ENCODE measurements at places on chromosomes 7 and 10. TPM values are rescaled to one million over a fixed set of nuclear protein-coding genes. Genes with fewer than 3 reads are reported as not detected.
A peak's percentile ranks its signal among the peaks of the same experiment; 100 is the strongest.

- H3K27me3 ChIP-seq, result no peaks in the 10 kb centered on the region
- DNase-seq, result no peak
- H3K36me3 ChIP-seq, result peaks cover 63% of the 10 kb centered on the region
- H3K27ac ChIP-seq, result no peak overlapping the region
- no peaks in the 10 kb centered on the region for H3K4me1 ChIP-seq
Measured at GRCh38 chr7:30584965-30585364, 9.7 kb upstream of the GARS1 start.

GRCh38 chr7:4147926-4148620 is 534.0 kb upstream of the FOXK1 start:
- peaks cover 7% of the 10 kb centered on the region for H3K4me1 ChIP-seq
- no peak overlapping the region for H3K4me3 ChIP-seq
- no peak for DNase-seq
- peaks cover 5% of the 10 kb centered on the region for H3K27me3 ChIP-seq
- H3K27ac ChIP-seq, result no peak overlapping the region
- no peaks in the 10 kb centered on the region for H3K36me3 ChIP-seq

- no peak overlapping the region for H3K27ac ChIP-seq
- no peak overlapping the region for H3K4me3 ChIP-seq
- H3K36me3 ChIP-seq, result no peaks in the 10 kb centered on the region
- DNase-seq, result no peak
Measured at GRCh38 chr7:47738563-47739166, 156.8 kb upstream of the TNS3 start.

GRCh38 chr10:62633976-62634375 is 170.5 kb upstream of the ADO start:
- H3K36me3 ChIP-seq, result peaks cover 2% of the 10 kb centered on the region
- DNase-seq, result no peak
- peaks cover 28% of the 10 kb centered on the region for H3K4me1 ChIP-seq
- no peak overlapping the region for H3K27ac ChIP-seq
- H3K4me3 ChIP-seq, result no peak overlapping the region

- no peak for DNase-seq
- H3K4me1 ChIP-seq, result peaks cover 28% of the 10 kb centered on the region
- no peaks in the 10 kb centered on the region for H3K36me3 ChIP-seq
- H3K27ac ChIP-seq, result no peak overlapping the region
- H3K27me3 ChIP-seq, result no peaks in the 10 kb centered on the region
Measured at GRCh38 chr7:117017702-117018266, 64.5 kb downstream of the ST7 start.

DNA sequence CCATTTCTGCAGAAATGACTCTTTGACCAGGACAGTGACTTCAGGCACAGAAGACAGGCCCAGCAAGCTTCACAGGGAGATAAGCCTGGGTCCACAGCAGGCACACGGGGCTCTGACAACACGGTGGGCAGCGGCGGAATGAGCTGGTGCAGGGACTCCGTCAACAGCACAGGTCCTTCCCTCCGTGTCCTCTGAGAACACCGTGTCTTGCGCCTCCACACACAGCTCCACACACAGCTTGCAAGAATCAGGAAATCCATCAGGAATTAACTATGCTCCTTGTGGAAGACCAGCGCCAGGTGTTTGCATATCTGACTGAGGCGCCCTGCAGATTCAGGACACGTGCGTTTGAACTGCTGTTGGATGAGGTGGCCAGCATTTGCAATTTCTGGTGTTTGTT is 39.6 kb downstream of the TCERG1L start:
- no peak for DNase-seq
- H3K27me3 ChIP-seq, result no peaks in the 10 kb centered on the region
- no peaks in the 10 kb centered on the region for H3K4me1 ChIP-seq
- no peaks in the 10 kb centered on the region for H3K36me3 ChIP-seq

DNA sequence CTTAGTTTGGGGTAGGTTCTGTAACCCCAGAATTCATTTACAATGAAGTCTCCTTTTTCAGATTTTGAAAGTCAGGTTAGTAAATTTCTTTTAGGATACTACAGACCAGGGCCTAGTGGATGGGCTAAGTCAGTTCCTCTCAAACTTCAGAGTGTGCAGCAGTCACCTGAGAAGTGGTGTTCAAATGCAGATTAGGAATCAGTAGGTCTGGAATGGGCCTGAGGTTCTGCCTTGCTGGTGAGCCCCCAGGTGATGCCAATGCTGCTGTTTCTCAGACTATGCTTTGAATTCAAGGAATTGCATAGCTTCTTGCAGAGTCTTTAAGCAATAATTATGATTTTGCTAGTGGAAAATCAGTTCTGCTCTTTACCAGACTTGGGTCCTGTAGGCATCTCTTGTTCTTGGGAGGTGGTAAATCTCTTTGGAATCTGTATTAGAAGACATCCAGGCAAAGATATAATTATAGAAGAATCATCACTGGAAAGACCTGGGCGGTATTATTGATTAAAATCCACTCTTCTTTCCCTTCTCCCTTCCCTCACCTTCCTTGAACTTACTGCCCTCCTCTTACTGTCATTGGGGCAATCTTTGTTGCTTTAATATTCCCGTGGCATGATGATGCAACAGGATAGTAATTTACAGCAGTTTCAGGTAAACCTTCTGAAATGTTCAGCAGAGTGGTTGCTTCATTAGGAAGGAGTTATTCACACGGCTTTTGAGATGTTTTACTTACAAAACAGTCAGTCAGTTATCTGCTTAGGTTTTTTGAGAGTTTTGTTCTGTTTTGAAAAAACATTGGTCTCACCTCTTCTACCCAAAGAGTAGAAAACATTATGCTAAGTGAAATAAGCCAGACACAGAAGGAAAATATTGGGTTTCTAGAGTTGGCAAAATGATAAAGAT is 87.2 kb downstream of the NRF1 start:
- H3K4me1 ChIP-seq, result peaks cover under 1% of the 10 kb centered on the region
- no peak for DNase-seq
- no peaks in the 10 kb centered on the region for H3K27me3 ChIP-seq
- H3K27ac ChIP-seq, result no peak overlapping the region
- peaks cover 8% of the 10 kb centered on the region for H3K36me3 ChIP-seq

GRCh38 chr10:131206111-131206995 is 105.2 kb downstream of the TCERG1L start:
- H3K27ac ChIP-seq, result no peak overlapping the region
- DNase-seq, result no peak
- H3K4me1 ChIP-seq, result no peaks in the 10 kb centered on the region
- no peaks in the 10 kb centered on the region for H3K27me3 ChIP-seq
- H3K4me3 ChIP-seq, result no peak overlapping the region

DNA sequence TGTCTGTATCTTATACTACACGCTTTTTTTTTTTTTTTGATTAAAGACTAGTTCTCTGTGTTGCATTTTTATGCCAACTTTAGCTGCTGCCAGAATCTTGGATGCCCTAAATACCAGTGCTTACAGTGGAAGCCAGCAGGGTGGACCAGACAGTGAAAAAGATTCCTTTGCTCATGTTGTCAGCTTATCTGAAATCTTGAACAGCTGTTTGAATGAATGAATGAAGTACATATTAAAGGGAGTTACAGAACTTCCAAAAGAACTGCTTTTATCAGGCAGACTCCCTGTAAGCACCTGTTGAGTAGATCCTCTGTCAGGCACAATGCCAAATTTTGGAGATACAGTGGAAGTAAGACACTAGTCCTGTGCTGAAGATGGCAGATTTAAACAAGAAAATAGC is 184.9 kb downstream of the PPP1R9A start:
- no peaks in the 10 kb centered on the region for H3K27me3 ChIP-seq
- no peak overlapping the region for H3K27ac ChIP-seq
- no peak overlapping the region for H3K4me3 ChIP-seq
- H3K4me1 ChIP-seq, result no peaks in the 10 kb centered on the region
- no peaks in the 10 kb centered on the region for H3K36me3 ChIP-seq

- H3K4me1 ChIP-seq, result peaks cover 10% of the 10 kb centered on the region
- DNase-seq, result no peak
- H3K27me3 ChIP-seq, result no peaks in the 10 kb centered on the region
- H3K36me3 ChIP-seq, result peaks cover 10% of the 10 kb centered on the region
- H3K4me3 ChIP-seq, result no peak overlapping the region
Measured at GRCh38 chr10:79273604-79274003, 73.7 kb upstream of the PPIF start.

- DNase-seq, result no peak
- H3K27me3 ChIP-seq, result no peaks in the 10 kb centered on the region
- peaks cover 36% of the 10 kb centered on the region for H3K36me3 ChIP-seq
- H3K4me1 ChIP-seq, result peaks cover 40% of the 10 kb centered on the region
Measured at GRCh38 chr7:74092964-74093471, 9.4 kb downstream of the LIMK1 start.

DNA sequence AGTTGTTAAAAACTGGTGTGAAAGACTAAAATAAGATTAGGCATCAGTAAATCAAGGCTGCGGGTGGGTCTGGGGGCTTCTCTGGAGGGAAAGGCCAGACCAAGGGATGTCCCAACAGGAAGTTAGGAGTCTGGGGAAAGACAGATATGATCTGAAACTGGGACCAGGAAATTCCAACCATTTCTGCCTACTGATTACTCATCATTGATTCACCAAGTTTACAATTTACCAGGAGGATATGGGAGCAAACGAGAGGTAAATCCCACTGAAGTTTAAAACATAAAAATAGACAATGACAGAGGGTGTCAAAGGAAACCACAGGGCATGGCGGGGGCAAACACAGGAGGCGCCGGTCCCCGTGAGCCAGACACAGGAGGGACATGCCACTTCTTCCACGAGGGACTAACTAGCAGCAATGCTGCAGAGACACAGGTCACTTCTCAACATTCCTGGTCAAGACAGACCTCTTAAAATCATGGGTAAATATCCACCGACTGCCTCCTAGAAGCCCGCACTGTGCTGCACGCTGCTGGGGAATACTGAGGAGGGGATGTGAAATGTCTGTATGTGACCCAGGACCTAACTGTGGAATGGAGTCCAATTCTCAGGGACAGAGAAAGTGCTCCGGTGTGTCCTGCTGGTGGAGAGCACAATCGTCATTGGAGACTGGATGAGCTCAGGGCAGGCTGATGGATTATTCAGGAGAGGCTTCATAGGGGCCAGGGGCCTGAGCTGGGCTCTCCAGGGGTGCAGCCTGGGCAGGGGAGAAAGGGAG is 153.4 kb upstream of the KLF14 start:
- no peaks in the 10 kb centered on the region for H3K27me3 ChIP-seq
- peaks cover 62% of the 10 kb centered on the region for H3K36me3 ChIP-seq
- no peak overlapping the region for H3K4me3 ChIP-seq
- H3K4me1 ChIP-seq, result peaks cover 46% of the 10 kb centered on the region
- H3K27ac ChIP-seq, result peak overlapping the region; percentile 16

GRCh38 chr10:102629661-102630614 is 14.3 kb upstream of the TRIM8 start:
- H3K27ac ChIP-seq, result no peak overlapping the region
- no peaks in the 10 kb centered on the region for H3K36me3 ChIP-seq
- H3K4me1 ChIP-seq, result peaks cover 38% of the 10 kb centered on the region
- no peaks in the 10 kb centered on the region for H3K27me3 ChIP-seq
- H3K4me3 ChIP-seq, result no peak overlapping the region
- no peak for DNase-seq

GRCh38 chr10:126497672-126498071 is 109.4 kb upstream of the ADAM12 start:
- H3K4me1 ChIP-seq, result no peaks in the 10 kb centered on the region
- H3K27ac ChIP-seq, result no peak overlapping the region
- H3K27me3 ChIP-seq, result no peaks in the 10 kb centered on the region
- no peaks in the 10 kb centered on the region for H3K36me3 ChIP-seq
- no peak for DNase-seq

DNA sequence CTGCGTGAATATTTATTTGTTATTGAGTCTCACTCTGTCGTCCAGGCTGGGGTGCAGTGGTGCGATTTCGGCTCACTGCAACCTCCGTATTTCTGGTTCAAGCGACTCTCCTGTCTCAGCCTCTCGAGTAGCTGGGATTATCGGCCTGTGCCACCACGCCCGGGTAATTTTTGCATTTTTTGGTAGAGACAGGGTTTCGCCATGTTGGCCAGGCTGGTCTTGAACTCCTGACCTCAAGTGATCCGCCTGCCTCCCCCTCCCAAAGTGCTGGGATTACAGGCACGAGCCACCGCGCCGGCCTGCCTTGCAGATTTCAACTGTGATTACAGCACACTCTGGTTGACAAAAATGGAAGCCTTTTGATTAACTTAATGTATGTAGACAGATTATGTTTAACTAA is 730.0 kb upstream of the VSTM2A start:
- no peaks in the 10 kb centered on the region for H3K36me3 ChIP-seq
- H3K27ac ChIP-seq, result no peak overlapping the region
- H3K27me3 ChIP-seq, result no peaks in the 10 kb centered on the region
- no peak for DNase-seq
- no peak overlapping the region for H3K4me3 ChIP-seq

- no peak overlapping the region for H3K27ac ChIP-seq
- no peaks in the 10 kb centered on the region for H3K36me3 ChIP-seq
- DNase-seq, result no peak
- H3K4me1 ChIP-seq, result no peaks in the 10 kb centered on the region
Measured at GRCh38 chr10:109678857-109679256, 244.5 kb downstream of the XPNPEP1 start.

DNA sequence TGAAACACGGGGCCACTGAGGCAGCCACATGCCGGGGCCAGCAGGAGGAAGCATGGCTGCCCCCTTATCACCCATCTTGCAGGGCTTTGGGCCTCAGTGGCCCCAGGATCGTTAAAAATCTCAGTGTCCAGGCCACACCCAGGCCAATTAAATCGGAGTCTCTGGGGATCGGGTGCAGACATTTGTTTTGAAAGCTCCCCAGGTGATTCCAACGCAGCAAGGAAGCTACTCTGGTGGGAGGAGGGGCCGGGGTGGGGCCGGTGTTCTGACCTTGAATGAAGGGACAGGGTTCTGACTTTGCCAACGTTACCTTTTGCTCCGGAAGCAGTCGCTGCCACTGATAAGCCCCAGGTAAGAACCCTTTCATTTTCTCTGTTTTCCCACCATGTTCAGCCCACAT is 412.3 kb upstream of the FOXK1 start:
- DNase-seq, result no peak
- no peak overlapping the region for H3K4me3 ChIP-seq

DNA sequence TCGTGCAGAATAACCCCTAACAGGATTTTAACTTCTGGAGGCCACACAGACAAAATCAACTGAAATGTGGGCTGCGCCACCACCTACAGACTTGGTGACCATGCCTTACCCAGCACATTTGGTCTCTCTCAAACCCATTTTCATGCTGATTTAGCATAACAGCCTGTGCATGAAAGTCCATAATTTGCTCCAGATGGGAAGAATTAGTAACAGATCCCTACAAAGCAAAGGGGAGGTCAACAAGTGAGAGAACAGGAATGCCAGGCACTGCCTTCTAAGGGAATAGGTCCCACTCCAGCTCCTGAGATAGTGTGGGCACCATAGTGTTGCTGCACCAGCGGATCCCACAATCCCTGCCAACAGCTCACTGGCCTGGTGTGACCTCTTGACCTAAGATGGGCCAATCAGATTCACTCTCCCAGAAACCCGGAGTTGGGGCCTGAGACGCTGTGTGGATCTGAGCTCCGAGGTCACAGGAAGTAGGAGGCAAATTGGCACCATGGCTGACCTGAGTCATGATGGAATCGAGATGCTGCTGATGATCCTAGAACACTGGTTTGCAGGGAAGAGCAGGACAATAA is 32.4 kb downstream of the SLIT1 start:
- H3K27me3 ChIP-seq, result no peaks in the 10 kb centered on the region
- no peak overlapping the region for H3K4me3 ChIP-seq
- no peaks in the 10 kb centered on the region for H3K4me1 ChIP-seq
- H3K27ac ChIP-seq, result no peak overlapping the region
- no peak for DNase-seq

Gene RNF133
- not detected for total RNA-seq

Gene PTN
- total RNA-seq, result not detected

Gene KAZALD1
- 0.18 TPM for total RNA-seq

Gene AQP1
- not detected for total RNA-seq

Gene UTF1
- not detected for total RNA-seq

Gene TRIM73
- 8.2 TPM for total RNA-seq

Gene CALHM1
- total RNA-seq, result 1.8 TPM

Gene GIMAP7
- total RNA-seq, result 134 TPM

Gene OR6V1
- total RNA-seq, result not detected

Gene GIMAP1
- total RNA-seq, result 20.2 TPM

Gene ST8SIA6
- not detected for total RNA-seq
